Hindlimb muscle (tissue), 1 donor: ENCODE measurements at places on chromosomes 7 and 10. TPM values are rescaled to one million over a fixed set of nuclear protein-coding genes. Genes with fewer than 3 reads are reported as not detected.

GRCh38 chr10:95262763-95263518 lies 27.9 kb downstream of the PDLIM1 start:
- DNase-seq = no peak

DNA sequence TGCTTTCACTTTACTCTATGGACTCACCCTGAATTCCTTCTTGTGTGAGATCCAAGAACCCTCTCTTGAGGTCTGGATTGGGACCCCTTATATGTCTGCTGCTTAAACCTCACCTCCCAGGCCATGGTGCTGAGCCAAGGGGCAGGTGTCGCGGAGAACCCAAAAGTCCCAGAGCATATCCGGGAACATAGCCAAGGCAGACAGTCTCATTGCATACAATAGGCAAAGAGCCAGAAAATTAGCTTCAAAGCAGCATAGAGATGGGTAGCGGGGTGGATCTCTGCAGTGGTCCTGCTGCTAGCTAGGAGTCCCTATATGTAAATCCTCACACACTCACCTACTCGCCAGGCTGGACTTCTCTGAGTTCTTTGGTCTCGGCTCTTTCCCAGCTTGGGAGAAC lies 5.5 kb downstream of the CCL24 start:
- DNase-seq = no peak

DNA sequence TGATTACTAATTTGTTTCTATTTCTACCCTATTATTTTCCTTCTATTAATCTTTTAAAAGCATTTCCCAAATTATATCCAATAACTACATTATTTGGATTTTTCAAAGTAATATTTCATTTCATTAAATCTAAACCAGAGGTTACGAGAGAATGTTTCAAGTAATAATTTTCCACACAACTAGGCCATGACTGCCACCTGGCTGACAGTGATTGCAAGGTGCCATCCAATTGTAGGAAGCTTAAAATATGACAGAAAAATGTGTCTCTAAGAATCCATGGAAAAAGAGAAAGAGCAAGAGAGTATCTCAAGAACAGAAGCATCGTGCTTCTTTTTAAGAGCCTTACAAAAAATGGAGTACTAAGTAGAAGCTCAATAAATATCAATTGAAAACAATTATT lies 48.7 kb downstream of the TPK1 start:
- DNase-seq = no peak

GRCh38 chr7:50851891-50852290 lies 69.2 kb upstream of the GRB10 start:
- no peak for DNase-seq

DNA sequence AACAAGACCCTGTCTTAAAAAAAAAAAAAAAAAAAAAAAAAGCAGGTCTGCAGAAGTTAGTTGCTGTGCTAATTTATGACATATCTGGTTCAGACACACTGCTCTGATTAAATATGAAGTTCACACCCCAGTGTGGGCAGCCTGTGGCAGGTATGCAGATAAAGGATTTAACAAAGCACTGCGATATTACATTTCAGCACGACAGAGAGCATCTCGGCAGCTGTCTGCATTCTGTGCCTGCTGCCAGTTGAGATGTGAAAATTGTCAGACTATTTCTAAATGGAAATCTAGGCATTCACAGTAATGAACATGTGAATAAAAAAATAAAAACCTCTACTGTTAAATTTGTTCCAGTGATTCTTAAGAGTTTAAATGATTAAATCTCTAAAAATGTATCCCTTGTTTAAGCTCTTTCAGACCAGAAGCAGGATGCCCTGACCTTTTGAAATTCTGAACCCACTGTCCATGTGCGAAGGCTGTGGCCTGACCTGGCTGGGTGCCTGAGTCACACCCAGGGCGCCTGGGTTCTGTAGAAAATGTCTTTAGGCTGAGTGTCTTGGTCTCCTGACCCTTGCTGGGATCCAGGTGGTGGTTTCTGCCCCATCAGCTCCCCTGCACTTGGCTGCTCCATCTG lies 272.9 kb downstream of the WDR37 start:
- DNase-seq = no peak

Gene ZCWPW1
- 7.1 TPM for polyA plus RNA-seq

Gene NPTX2
- 6.9 TPM for polyA plus RNA-seq
